Retinal pigment epithelial cell (primary cell): ENCODE measurements at places on chromosomes 1 and 21.

- peak; percentile 44 for DNase-seq
These were observed at the start of gene RNF207 for GRCh38 chr1:6205849-6206519. Gene RNF207, plus strand, starts transcription at chr1:6206119. Its CDS starts 417 bp downstream, at chr1:6206536.

- DNase-seq, result no peak
These were observed 40.3 kb downstream of the ACBD6 start for GRCh38 chr1:180462102-180462501.

- no peak for DNase-seq
These were observed 15.1 kb upstream of the C1orf87 start for GRCh38 chr1:60088620-60089155.

- DNase-seq, result no peak
These were observed 121.3 kb downstream of the CACNA1E start for GRCh38 chr1:181604482-181605249.

- DNase-seq, result no peak
These were observed 864 bp upstream of the BTG2 start for GRCh38 chr1:203304391-203304918.

DNA sequence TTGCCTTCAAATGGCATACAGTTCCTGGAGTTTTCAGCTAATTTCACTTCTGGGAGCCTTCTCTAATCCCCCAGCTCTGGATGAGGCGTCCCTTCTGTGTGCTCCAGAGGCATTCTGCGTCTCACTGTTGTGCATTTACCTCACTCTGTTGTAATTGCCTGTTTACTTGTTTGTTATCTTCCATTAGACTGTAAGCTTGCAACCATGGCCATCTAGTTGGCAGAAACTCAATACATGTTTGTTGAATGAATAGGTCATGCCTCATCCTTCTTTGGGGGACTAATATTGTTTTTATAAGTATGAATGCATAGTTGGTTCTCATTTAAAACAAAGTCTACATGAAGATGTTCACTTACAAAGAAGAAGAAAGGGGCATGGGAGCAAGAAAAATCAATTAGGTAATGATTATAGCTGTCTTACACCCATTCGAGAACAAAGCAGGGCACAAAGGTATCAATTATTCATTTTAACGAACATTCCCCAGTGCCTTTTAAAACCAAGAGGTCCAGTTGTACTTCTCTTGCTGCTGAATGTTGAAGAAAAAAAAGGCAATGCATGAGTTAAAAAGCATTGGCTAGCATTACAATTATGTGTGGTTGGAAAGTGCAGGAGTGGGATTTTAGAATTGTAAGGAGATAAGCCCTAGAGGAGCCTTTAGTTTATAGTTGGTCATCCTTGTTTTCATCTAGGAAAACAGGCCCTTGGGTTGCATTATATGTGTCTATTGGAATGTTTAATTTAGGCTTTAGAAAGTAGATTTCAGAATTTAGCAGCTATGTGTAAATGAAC lies 6.0 kb downstream of the RGL1 start:
- no peak for DNase-seq

DNA sequence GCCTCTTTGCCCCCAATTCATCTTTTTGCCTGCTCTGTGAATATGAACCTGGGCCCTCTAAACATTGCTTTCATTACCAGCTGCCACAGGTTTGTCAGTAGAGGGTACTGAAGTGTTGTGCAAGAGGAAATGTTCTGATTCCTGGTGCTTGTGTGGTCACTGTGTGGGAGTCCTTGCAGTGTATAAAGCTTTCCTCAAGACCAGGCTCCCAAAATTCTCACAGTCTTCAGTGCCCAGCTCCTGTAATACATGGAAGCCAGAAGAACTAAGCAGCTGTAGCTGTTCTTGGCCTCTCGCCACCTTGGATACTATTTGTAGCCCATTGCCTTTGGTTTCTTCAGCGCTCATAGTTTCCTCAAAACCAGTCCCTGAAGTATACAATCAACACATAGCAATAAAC lies 1046.2 kb downstream of the BRINP3 start:
- no peak for DNase-seq

DNA sequence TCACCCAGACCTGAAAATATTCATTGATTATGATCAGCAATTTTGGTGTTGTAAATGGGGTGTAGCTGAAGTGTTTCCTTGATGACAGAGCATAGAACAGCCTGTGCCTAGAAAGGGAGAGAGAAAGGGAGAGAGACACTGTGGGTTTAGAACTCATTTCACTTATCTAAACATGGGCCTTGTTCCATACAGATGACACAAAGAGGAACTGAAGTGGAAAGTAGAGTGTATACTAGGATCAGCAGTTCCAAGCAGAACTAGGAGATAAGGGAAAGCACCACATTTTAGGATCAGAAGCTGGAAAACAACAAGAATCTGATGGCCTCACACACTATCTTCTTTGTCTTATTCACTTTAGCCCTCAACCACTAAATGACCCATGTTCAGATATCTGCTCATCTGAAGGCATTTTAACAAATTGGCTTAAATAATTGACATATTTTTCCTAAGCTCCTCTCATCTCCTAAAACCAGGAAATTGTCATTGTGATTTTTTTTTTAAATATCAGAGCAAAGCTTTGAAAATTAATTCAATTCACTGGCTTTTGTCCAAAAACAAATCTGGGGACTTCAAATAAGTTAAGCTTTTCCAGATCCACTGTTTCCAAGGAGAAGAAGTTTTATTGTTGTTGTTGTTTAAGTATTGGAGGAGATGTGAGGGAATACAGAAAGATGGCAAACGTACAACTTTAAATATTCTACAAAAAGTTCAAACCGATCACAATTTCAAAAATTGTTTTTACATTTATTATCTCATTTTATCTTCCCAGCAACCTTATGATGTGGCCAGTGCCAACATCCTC lies 103.8 kb downstream of the LYPLAL1 start:
- no peak for DNase-seq

- DNase-seq, result no peak
These were observed 51.2 kb upstream of the DNAJC6 start for GRCh38 chr1:65258106-65258505.

GRCh38 chr1:3590951-3591865 lies 20.1 kb downstream of the MEGF6 start:
- no peak for DNase-seq

GRCh38 chr21:41597811-41598231 lies 89.9 kb upstream of the TMPRSS2 start:
- DNase-seq, result no peak

DNA sequence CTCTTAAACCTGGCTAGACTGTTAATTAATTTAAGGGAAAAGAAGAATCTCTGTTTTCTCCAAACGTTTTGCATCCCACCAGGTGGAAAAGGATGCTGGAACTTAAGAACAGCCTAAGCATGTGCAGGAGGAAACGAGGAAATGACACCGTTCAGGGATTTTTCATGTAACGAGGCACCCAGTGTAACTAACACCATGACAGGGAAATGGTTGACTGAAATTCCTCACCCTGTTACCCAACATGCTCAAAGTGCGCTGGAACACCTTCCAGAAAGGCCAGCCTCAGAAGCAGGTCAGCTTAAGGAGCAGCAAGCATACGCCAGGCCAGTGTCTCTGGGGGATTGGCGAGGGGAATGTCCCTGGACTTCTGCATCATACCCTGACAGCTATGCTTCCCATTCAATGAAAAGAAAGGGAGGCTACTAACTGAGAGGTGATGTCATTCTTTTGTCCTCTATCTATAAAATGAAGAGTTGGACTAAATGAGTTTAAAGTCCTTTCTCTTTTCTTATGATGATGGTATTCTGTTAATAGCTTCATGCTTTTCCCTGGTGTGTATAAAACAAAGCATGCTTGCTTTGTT lies 21.6 kb downstream of the TNN start:
- no peak for DNase-seq

DNA sequence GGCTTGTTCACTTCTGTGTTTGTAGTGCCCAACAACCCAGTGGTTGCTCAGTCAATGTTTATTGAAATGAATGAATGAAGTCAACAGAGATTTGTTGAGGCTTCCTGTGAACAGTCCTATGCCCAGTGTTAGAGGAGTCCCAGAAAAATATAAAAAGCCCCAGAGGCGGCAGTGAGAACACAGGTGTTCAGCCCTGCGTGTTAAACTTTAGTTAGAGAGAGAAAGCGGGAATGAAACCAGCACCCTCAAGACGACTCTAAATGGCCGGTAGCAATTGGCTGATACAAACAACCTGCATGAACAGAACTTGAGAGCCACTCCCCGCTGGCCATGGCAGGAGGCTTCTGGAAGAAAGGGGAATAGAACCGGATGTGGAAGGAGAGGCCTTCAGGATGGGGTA lies 22.6 kb downstream of the TMEM51 start:
- DNase-seq, result no peak

DNA sequence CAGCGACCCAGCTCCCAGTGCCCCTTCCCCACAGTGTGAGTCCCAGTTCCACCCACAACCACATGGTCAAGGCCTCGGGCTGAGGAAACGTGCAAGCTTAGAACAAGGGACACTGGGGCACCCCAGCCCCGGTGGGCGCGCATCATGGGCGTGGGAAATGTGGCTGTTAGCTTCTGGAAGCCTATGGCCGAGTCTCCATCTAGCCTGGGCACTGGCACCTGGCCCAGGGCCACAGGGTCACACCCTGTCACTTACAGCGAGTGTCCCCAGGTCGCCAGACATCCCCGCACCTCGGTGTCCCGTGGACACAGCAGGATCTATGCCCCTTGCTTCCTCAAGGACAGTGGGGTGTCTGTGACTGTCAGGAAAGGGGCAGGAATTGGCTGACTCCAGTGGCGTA lies 37.0 kb upstream of the COL6A1 start:
- no peak for DNase-seq

GRCh38 chr1:53478502-53478818 lies 19.3 kb downstream of the DMRTB1 start:
- no peak for DNase-seq

GRCh38 chr1:208271236-208271635 lies 27.1 kb upstream of the PLXNA2 start:
- DNase-seq, result no peak

DNA sequence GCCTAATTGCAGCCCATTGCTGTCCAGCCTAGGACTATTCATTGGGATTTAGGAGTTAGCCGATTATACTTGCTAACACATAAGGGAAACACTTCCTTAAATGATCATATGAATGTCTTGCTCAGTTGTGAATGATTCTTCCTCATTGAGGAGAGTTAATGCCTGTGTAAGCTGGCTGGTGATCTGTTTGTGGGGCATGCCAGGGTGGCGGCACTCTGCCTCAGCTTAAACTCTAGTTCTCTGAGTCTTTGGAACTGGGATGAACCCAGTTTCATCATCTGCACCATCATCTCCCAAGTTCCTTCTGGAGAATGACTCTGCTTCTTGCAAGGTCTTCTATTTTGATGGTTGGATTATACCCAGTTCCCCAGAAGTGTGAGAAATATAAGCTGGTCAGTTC lies 23.9 kb upstream of the SLAMF6 start:
- DNase-seq, result no peak

- DNase-seq, result no peak
These were observed 43.6 kb upstream of the ECE1 start for GRCh38 chr1:21333824-21334213.

DNA sequence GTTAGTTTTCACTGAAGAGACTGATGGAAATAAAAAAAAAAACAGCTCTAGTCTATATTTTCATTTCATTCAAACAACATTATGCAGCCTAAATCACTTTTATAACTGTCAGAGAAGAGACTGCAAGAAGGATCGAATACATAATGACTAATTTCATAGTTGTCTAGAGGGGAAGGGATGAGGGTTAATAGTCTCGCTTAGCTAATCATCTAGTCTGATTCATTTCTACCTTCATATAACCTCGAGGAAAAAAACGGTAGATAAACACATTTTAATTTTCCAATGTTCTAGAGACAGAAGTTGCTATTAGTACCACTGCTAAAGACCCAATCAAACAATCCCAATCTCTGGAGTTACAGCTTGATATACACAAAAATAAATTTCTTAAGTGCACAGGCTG lies 3.5 kb downstream of the FUBP1 start:
- DNase-seq, result no peak

DNA sequence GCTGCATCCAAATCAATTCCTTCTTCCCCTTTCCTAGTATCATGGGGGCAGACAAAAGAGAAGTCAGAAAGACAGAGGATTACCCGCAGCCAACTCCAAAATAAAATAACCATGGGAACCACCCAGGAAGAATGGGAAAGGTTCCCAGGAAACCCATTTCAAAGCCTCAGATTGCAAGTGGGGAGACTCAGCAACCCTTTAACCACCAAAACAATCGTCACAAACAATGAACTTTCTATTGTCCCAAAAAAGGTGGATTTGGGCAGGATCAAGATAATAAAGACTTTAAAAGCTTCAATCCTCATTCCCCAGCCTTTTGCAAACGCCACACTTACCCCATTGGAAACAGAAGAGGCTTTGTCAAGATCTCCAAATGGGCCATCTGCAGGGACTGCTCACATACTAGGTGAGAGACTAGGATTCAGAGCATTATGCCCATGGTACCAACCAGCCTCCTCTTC lies 5.1 kb downstream of the TIAM1 start:
- DNase-seq, result no peak

GRCh38 chr21:41891132-41891531 lies 12.0 kb upstream of the PRDM15 start:
- DNase-seq, result no peak

DNA sequence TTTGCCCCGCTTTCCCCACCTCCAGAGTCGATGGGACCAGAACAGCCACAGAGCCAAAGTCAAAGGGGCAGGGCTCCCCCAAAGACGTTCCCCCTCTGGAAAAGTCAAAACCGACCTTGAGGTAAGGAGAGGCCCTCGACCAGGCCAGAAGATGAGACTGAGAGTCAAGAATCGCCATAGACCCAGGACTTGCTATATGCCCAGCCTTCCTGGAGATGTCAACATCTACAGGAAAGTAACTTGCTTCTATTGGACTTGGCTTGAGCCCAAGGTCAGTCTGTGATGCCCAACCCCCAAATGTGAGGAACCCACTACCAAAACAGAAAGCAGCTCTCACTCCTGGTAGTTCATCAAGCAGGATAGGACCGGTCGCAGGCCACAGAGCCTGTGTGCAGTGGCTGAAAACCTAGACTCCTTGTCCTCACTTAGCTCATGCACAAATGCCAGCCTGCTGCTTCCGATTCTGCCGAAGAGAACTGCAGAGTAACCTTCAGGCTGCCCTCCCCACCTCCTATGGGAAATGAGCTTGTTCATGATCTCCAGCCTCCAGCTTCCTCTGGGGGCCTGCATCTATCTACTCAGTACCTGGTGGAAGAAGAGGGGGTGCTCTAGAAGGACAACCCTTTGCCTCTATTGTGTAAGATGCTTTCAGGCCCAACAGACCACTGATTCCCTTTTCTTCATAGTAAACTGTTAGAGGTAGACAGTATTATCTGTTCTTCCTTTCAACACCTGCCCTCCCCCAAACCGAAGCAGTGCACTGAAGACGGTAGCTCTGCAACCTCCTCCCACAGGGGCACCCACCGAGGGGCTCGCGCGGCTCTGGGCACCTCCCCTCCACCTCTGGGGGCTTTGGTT lies 1.4 kb downstream of the ACOT7 start:
- no peak for DNase-seq

- no peak for DNase-seq
These were observed 25.0 kb upstream of the POU3F1 start for GRCh38 chr1:38071312-38072256.
